ENCODE measurements at places on chromosomes 2 and 18.
A peak's percentile ranks its signal among the peaks of the same experiment; 100 is the strongest.

DNA sequence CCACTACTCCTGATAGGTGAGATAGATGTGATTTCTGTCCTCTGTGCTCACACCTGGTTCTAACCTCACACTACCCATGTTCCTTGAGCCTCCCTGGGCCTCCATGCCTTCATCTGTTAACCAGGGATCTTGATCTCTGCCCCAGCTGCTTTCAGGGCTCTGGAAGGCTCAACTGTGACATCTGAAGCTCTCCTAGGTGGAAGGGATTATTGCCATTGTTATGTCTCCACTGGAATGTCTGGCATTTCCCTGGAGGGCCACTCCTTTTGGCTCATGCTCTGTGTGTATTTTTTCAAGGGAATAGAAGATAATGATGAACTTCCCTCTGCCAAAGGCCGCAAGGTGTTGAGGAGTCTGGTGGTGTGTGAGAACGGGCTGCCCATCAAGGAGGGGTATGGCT lies 41.2 kb downstream of the PCARE start:
- DNase-seq: peak; percentile 65

DNA sequence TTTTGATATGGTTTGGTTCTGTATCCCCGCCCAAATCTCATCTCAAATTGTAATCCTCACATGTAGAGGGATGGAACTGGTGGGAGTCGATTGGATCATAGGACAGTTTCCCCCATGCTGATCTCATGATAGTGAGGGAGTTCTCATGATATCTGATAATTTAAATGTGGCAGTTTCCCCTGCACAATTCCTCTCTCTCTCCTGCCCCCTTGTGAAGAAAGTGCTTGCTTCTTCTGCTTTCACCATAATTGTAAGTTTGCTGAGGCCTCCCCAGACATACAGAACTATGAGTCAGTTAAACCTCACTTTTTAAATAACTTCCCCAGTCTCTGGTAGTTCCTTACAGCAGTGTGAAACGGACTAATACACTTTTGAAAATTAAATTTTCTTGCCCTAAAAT lies 12.3 kb upstream of the KCNJ3 start:
- no peak for DNase-seq

- peak; percentile 15 for DNase-seq
These were observed 153.3 kb upstream of the MAP3K20 start for GRCh38 chr2:172922306-172922705.

GRCh38 chr2:63444565-63445288 lies 143.6 kb downstream of the WDPCP start:
- DNase-seq: no peak

- no peak for DNase-seq
These were observed 45.2 kb upstream of the ASB1 start for GRCh38 chr2:238381341-238382115.

DNA sequence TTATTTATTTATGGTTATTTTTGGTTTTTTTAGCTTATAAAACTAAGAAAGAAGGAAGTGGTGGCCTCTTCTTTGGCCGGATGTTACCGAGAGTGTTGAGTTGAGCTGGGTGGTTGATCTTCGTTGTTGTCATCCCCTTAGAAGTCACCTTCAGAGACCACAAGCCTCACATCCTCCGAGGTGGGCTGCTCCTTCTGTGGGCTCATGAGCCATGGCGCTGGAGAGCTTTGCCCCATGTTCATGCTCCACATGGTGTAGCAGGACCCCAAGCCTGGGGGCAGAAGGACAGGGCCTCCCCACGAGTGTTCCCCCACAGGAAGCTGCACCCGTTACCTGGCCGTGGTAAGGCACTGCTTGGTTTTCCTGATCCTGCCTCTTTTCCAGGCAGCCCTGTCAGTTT lies 23.4 kb downstream of the SNTG2 start:
- no peak for DNase-seq

GRCh38 chr2:218727502-218728165 lies 17.0 kb downstream of the TTLL4 start:
- peak; percentile 31 for DNase-seq

DNA sequence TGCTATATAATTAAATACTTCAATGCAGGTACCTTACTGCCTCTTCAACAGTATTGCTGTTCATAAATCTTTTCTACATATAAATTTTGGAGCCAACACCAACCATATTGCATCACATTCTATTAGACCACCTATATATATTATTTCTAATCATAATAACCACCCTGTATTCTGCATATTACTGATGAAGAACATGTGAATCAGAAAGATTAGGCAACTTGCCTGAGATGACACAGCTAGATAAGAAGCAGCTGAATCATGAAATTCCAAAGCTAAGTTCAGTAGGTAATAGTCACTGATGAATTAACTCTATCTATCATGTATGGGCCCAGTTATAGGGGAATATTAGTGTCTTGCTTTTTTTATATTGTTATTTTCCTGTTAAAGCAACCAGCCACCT lies 161.8 kb downstream of the AGPS start:
- no peak for DNase-seq

- peak; percentile 65 for DNase-seq
These were observed 143.0 kb downstream of the HNMT start for GRCh38 chr2:138107288-138107687.

DNA sequence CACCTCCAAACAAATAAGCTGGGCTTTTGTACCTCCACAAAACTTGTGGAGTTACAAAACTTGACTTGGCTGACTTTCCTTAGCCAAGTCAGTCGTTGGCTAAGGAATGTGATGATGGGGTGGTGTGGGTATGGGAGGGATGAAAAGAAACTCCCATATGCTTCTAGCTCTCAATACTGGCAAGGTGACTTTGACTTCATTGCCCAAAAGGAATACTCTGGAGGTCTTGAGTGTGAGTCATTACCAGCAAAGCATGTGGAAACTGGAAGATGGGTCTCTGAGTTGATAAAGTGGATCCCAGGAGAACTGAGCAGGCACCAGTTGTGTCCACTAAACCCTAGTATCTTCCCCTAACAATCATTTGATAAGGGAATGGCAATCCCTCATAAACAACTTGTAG lies 226.7 kb downstream of the GULP1 start:
- peak; percentile 79 for DNase-seq
